ENCODE measurements at places on chromosomes 1 and 21. TPM values are rescaled to one million over a fixed set of nuclear protein-coding genes. Genes with fewer than 3 reads are reported as not detected.

Gene RIPPLY3
- total RNA-seq = not detected

Gene GUCA2B
- total RNA-seq = not detected

GRCh38 chr1:6244401-6245049, 546 bp downstream of the HES3 start:
- DNase-seq = no peak

DNA sequence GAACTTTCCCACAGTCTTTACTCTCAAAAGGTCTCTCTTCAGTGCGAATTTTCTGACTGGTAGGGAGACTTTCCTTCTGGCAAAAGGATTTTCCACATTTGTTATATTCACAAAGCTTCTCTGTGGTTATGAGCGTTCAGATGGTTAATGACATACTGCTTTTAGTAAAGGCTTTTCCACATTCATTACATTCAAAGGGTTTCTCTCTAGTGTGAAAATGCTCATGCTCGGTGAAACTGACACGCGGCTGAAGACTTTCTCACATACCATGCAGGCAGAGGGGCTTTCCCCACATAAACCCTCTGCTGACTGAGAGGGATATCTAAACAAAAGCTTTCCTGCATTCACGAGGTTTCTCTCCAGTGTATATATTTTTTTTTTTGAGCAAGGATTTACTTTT, 9.9 kb upstream of the KLF18 start:
- DNase-seq = no peak

Measured in natural killer cell (primary cell).